ENCODE measurements at places on chromosomes 7 and 10. TPM values are rescaled to one million over a fixed set of nuclear protein-coding genes. Genes with fewer than 3 reads are reported as not detected.

Gene CFAP69
- polyA plus RNA-seq = 1.2 TPM

Gene GRM8
- polyA plus RNA-seq = not detected

Gene GPER1
- polyA plus RNA-seq = 3.5 TPM

Gene RET
- polyA plus RNA-seq = 3.4 TPM

Gene REPIN1
- 50.9 TPM for polyA plus RNA-seq

Gene FOXI2
- polyA plus RNA-seq = not detected

Gene SH2B2
- polyA plus RNA-seq = 4.6 TPM

Gene FAM25G
- polyA plus RNA-seq = 12.5 TPM

DNA sequence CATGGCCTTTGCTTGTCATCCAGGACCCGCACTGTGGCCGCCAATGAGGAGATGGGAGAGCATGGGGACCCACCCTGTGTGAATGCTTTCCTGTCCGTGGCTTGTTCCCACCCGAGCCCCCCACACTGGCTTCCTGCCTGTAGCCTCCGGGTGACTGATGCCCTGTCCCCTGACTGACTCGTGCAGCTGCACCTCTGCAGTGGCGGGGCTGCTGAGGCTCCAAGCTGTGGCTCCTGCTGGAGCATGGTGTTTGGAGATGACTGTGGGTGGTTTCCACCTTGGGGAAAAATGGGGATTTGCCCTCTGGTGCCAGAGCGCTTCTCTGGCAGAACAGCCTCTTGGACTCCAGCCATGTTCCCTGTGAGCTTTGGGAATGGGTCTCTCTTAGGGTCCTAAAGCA, 2.1 kb downstream of the CAMK1D start:
- peak; percentile 67 for DNase-seq
- H3K27ac ChIP-seq = peak overlapping the region; percentile 93
- peaks cover 17% of the 10 kb centered on the region for H3K4me1 ChIP-seq
- H3K27me3 ChIP-seq = no peaks in the 10 kb centered on the region
- H3K36me3 ChIP-seq = no peaks in the 10 kb centered on the region

DNA sequence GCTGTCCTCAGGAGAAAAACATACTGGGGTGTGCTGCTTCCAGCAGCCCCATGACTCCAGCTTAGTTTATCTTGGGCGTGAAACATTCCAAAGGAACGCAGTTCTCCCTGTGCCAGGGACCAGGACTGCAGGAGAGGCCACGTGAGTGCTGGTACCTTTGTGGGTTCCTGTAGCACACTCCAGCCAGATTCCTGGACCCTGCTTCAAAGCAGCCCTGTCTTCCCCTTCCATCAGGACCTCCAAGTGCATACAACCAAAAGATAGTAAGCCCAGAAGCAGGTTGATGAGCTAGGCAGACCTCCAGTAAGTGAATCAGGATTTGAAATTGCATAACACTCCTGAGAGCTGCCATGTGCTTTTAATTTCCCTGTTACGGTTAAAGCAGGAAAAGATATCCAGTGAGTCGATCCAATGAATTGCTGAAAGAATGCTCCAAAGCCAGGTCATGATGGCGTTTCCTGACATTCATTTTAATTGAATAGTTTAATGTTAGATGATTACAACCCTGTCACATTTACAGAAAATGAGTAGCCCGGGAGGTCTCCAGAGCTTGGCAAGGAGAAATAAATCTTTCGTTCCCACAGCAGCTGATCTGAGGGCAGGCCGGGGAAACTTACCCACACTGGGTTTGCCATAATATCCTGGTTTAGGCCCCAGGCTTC, 38.9 kb upstream of the CPXM2 start:
- DNase-seq = peak; percentile 75
- H3K4me3 ChIP-seq = no peak overlapping the region
- peak overlapping the region; percentile 67 for H3K27ac ChIP-seq

- peak overlapping the region; percentile 84 for H3K4me3 ChIP-seq
- DNase-seq = peak; percentile 76
- H3K4me1 ChIP-seq = peaks cover 53% of the 10 kb centered on the region
- H3K36me3 ChIP-seq = no peaks in the 10 kb centered on the region
- H3K27me3 ChIP-seq = no peaks in the 10 kb centered on the region
- H3K27ac ChIP-seq = peak overlapping the region; percentile 95
Measured at GRCh38 chr10:86520871-86521677, 518 bp downstream of the WAPL start.

GRCh38 chr10:52446391-52446790, 132.3 kb downstream of the DKK1 start:
- H3K4me3 ChIP-seq = no peak overlapping the region
- no peak for DNase-seq
- no peaks in the 10 kb centered on the region for H3K4me1 ChIP-seq
- H3K36me3 ChIP-seq = no peaks in the 10 kb centered on the region

DNA sequence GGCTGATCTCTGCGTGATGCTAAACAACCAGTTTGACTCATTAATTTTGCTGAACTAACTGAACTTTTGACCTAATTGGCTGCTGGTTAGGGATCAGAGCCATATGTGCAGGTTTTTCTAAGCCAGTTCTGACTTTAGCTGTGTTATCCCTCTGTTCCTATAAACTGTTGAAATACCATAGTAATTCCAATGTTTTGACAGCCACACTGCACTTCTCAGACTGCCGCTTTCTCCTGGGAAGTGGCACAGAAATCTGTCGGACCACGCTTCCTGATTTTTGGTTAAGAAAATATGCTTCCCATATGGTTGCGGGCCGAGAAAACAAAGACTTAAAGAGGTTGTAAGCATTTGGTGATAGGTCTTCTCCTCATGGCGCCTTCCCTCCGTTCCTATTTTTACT, 42.3 kb downstream of the TBXAS1 start:
- H3K27me3 ChIP-seq = no peaks in the 10 kb centered on the region
- H3K36me3 ChIP-seq = no peaks in the 10 kb centered on the region
- H3K27ac ChIP-seq = peak overlapping the region; percentile 51
- no peak for DNase-seq

DNA sequence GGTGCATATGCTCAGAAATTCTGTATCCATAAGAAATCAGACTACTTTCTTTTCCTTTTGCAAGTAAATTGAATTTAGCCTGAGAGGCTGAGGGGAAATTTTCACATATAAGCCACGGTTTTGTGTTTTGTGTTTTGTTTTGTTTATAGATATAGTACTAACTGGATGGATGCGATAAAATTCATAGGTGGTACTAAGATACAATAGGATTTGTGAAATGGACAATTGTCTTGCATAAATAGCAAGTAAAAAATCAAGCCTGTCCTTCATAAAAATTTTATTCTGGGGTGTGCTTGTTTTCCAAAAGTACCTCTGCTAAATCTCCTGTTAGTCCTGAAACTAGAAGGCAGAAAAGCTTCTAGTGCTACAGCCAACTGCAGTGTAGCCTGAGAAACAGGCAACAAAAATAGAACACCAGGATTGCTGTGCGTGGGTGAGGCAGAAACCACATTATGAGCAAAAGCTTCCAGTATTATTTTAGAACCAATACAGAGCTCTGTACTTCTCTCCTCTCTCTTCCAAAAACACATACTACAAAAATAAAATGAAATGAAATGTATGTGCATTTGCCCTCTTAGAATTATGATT, 634 bp upstream of the HDAC9 start:
- no peak for DNase-seq
- H3K36me3 ChIP-seq = no peaks in the 10 kb centered on the region
- no peaks in the 10 kb centered on the region for H3K4me1 ChIP-seq
- H3K27me3 ChIP-seq = no peaks in the 10 kb centered on the region
- peak overlapping the region; percentile 52 for H3K27ac ChIP-seq

GRCh38 chr7:136009488-136010079, 32.4 kb upstream of the MTPN start:
- H3K4me1 ChIP-seq = no peaks in the 10 kb centered on the region
- H3K27ac ChIP-seq = no peak overlapping the region
- no peaks in the 10 kb centered on the region for H3K36me3 ChIP-seq
- no peaks in the 10 kb centered on the region for H3K27me3 ChIP-seq
- H3K4me3 ChIP-seq = no peak overlapping the region

GRCh38 chr7:33591490-33591889, 313.8 kb upstream of the BMPER start:
- no peaks in the 10 kb centered on the region for H3K27me3 ChIP-seq
- DNase-seq = no peak
- no peaks in the 10 kb centered on the region for H3K36me3 ChIP-seq
- H3K4me1 ChIP-seq = peaks cover 21% of the 10 kb centered on the region
- H3K4me3 ChIP-seq = no peak overlapping the region

GRCh38 chr7:20220293-20220761, 3.1 kb upstream of the MACC1 start:
- H3K27ac ChIP-seq = peak overlapping the region; percentile 61
- DNase-seq = no peak
- H3K36me3 ChIP-seq = no peaks in the 10 kb centered on the region

DNA sequence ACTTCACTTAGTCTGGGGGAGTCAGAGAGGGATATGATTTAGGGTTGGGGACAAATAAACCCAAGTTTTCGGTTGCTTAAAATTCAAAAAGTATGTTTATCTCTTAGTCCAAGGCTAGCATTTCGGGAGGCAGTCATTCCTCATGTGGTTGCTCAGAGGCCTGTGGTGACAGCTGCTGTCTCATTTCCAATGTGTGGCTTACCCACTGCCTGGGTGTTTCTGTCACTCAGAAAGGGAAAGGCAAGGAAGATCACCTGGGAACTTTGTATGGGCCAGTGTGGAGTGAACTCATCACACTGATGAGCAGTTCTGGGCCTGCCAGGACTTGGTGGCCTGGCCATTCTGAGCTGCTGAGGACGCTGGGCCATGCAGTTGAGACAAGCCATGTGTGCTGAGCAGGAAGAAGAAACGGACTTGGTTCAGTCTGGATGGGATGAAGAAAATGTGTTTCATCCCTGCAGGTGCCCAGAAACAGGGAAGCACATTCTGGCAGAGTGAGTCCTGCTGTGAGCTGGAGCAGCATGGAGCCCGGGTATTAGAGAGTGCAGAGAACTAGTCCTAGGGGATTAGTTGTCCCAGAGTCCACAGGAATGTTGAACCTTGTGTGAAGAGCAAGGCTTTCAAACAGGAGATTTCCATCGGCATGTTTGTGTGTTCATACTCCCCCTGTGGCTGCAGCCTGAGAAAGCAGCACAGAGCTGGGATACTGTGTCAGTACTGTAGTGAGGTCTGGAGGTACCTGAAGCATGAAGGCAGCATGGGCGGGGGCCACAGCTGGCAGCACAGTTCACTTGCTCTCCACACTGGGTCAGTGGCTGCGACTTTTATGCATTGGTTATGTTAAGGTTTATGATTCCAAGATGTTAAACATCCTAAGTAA, 211.1 kb upstream of the IGFBP3 start:
- no peak overlapping the region for H3K4me3 ChIP-seq
- H3K36me3 ChIP-seq = no peaks in the 10 kb centered on the region
- no peak overlapping the region for H3K27ac ChIP-seq
- H3K27me3 ChIP-seq = no peaks in the 10 kb centered on the region

DNA sequence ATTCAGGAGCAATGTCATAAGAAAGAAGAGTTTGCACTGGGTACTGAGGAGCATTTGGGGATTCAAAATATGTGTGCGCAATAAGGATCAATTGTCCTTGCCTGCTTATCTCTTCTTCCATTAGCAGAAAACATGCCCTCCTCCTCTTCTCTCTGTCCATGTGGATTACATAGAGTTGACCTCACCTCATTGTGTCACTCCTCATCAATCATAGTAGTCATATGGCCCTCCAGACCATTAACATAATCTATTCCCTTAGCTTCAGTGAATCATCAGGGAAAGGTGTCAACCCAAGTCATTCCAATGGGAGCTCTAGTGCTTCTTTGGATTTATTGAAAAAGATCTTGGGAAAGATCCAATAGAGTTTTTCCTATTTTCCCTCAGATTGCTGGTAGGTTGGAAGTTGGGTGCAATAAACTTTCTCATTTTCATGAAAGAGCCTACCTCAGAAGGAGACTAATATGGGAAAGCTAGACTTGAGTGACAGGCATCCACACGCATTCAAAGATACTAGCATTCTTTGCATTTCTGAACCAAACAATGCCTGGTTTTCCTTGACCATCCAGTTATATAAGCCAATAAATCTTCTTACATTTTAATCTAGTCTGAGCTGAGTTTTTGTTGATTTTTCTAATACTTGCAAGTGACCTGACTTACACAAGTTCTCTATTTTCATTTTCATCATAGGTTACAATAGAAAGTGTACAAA, 71.5 kb upstream of the FAM13C start:
- no peaks in the 10 kb centered on the region for H3K36me3 ChIP-seq
- no peaks in the 10 kb centered on the region for H3K4me1 ChIP-seq
- no peak for DNase-seq
- H3K4me3 ChIP-seq = no peak overlapping the region

- H3K4me1 ChIP-seq = no peaks in the 10 kb centered on the region
- H3K4me3 ChIP-seq = no peak overlapping the region
- H3K27me3 ChIP-seq = no peaks in the 10 kb centered on the region
- H3K27ac ChIP-seq = no peak overlapping the region
Measured at GRCh38 chr10:46080886-46081285, 34.8 kb upstream of the MSMB start.

DNA sequence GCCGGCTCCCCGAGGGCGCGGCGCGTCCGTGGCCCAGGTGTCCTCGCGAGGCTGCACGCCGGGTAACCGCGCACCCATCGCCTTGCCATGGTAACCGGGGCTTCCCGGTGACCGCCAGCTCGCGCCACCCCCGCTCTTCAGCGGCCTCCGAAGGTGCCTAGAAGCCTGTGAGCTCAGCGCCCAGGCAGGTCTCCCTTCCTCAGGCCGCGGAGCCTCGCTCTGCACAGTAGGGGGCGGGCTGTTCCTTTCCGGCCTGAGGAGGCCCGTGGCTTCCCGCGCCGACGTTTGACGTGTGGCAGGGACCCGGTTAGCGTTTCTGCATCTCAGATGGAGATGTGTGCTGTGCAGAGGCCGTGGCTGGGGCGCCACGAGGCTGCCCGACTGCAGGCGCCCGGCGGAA, 117.1 kb downstream of the DYNC2I1 start:
- no peak for DNase-seq
- no peak overlapping the region for H3K4me3 ChIP-seq
- H3K27ac ChIP-seq = no peak overlapping the region
- H3K27me3 ChIP-seq = no peaks in the 10 kb centered on the region
- H3K4me1 ChIP-seq = peaks cover 11% of the 10 kb centered on the region

- no peak overlapping the region for H3K4me3 ChIP-seq
- no peaks in the 10 kb centered on the region for H3K36me3 ChIP-seq
- DNase-seq = peak; percentile 18
- H3K27me3 ChIP-seq = no peaks in the 10 kb centered on the region
Measured at GRCh38 chr7:157474685-157475084, 137.9 kb downstream of the DNAJB6 start.

- no peaks in the 10 kb centered on the region for H3K27me3 ChIP-seq
- peaks cover 18% of the 10 kb centered on the region for H3K4me1 ChIP-seq
- H3K4me3 ChIP-seq = no peak overlapping the region
- H3K36me3 ChIP-seq = no peaks in the 10 kb centered on the region
- no peak overlapping the region for H3K27ac ChIP-seq
Measured at GRCh38 chr7:19376538-19376937, 231.3 kb upstream of the FERD3L start.

DNA sequence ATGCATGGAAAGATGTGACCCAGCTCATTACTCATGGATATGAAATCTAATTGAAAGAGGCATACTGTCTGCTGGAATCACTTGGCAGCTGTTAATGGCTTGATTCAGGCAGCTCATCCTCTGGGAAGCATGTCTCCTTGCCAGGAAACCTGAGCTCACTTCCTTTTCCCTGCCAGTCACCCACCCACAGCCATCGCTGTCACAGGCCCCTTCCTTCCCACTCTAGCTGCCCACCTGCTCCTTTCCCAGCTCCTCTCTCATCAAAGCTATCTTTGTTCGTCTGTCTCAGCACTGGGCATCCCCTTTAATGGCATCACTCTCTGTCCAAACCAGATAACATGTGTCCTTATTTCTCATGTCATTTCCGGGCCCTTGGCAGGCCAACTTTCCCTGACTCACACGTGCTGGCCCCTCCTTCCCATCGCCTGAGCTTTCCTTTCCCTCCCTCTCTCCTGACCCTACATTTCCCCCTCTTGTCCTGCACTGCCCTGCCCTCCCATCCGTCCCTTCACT, 721.9 kb downstream of the TNS3 start:
- no peaks in the 10 kb centered on the region for H3K36me3 ChIP-seq
- no peak for DNase-seq
- no peaks in the 10 kb centered on the region for H3K27me3 ChIP-seq
- H3K27ac ChIP-seq = no peak overlapping the region

Data from sigmoid colon (tissue), 7 donors.